ENCODE measurements at places on chromosomes 7 and 10.

- DNase-seq: no peak
Measured at GRCh38 chr10:14023673-14024328, 306.9 kb downstream of the FRMD4A start.

GRCh38 chr7:137421366-137421765, 77.8 kb upstream of the PTN start:
- DNase-seq: no peak

- no peak for DNase-seq
Measured at GRCh38 chr10:78618050-78618449, 450.7 kb upstream of the ZMIZ1 start.

DNA sequence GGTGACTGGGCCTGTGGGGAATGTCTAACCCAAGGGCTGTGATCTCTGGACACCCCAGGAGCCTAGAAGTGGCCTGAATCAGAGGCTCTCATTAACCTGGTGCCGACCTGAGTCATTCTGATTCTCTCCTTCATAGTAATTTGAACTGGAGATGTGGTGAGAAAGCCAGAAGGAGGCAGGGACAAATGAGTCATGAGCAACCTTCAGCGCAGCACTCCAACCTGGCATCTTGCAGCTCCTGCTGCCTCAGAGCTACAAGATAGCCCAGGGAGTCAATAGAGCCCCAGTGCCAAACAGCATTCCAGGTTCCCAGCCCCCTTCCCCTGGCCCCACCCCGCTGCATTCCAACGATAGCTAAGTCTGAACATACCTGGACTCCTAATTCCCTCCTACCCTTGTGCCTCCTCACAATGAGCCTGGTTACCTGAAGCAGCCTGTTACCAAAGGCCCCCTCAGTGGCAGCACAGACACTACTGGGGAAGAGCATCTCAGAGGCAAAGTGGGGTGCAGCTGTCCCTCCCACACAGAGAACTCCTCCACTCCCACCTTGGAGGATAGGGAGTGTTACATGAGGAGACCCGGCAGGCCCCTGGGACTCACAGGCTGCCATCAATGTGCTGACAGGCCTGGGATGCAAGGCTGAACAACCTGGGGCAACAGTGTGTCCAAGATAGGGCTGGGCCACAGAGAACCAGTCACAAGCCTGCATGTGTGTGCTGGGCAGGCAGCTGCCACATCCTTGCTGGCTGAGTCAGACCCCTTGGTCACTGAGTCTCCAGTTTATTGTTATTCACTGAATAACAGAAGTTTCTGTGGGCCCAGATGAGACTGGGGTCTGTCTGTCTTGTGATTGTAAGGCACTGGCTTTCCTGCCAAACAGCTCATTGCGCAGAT, 76.8 kb upstream of the LEP start:
- DNase-seq: no peak

DNA sequence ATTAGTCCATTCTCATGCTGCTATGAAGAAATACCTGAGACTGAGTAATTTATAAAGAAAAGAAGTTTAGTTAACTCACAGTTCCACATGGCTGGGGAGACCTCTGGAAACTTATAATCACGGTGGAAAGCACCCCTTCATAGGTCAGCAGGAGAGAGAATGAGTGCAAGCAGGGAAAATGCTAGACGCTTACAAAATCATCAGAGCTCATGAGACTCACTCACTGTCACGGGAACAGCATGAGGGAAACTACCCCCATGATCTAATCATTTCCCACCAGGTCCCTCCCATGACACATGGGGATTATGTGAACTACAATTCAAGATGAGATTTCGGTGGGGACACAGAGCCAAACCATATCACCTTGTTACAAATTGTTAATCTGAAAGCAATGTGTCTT, 15.8 kb downstream of the TAS2R39 start:
- DNase-seq: no peak

GRCh38 chr7:145092766-145093165, 256.9 kb upstream of the TPK1 start:
- no peak for DNase-seq

- DNase-seq: no peak
Measured at GRCh38 chr10:114697061-114697598, 39.1 kb upstream of the ABLIM1 start.

DNA sequence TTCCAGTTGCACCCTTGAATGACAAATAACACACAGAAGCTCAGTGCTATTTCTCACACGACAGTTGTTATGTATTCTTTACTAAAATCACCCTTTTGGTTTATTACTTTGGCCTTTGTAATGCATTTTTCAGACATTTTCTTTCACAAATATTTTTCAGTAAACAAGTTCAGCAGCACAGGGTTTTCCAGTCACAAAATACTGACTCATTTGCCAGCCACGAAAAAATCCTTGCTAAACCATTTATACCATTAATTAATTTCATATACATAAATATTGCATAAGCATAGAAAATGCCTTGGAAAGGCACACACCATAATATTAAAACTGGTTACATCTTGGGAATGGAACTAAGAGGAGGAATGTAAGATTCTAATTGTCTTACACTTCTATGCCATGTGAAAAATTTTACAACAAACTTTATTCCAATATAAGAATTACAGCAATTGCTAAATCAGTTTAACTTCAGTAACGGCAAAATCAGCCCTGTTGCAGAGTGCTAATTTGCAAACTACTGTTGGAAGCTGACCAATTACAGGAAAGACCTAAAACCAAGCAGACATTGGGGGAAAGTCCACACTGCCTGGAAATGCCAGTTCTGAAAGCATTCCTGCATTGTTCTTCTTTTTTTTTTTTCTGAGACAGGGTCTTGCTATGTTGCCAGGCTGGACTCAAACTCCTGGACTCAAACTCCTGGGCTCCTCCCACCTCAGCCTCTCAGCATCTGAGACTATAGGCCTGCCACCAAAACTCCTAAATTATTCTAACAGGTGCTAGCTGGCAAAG, 31.6 kb upstream of the PBLD start:
- no peak for DNase-seq

DNA sequence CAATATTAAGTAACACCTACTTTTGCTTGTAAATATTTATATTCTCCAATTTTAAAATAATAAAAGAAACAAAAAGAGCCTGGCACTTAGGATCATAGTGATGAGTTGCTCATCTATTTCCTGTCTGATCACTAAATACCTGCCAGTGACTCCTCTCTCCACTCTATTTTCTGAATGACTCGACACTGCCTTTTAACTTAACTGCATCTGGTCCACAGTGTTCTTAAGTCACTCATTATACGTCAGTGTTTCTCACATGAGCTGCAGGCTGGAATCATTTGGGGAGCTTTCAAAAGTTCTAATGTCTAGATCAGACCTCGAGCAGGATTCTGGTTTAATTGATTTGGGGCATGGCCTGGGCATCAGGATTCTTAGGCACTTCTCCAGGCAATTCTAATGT, 78.0 kb upstream of the AGBL3 start:
- no peak for DNase-seq

DNA sequence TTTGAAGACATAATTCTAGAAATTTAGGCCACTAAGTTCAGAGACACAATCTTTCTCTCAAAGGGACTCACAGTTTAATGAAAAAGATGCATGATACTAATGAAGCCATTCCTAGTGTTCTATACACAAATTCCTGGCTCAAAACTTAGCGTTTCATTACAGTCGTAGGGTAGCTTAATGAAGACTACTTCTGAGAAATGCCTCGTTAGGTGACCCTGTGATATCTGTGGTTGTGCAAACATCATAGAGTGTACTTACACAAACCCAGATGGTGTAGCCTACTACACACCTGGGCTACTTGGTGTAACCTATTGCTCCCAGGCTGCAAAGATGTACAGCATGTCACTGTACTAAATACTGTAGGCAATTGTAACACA, 488 bp upstream of the CHCHD3 start:
- DNase-seq: no peak

DNA sequence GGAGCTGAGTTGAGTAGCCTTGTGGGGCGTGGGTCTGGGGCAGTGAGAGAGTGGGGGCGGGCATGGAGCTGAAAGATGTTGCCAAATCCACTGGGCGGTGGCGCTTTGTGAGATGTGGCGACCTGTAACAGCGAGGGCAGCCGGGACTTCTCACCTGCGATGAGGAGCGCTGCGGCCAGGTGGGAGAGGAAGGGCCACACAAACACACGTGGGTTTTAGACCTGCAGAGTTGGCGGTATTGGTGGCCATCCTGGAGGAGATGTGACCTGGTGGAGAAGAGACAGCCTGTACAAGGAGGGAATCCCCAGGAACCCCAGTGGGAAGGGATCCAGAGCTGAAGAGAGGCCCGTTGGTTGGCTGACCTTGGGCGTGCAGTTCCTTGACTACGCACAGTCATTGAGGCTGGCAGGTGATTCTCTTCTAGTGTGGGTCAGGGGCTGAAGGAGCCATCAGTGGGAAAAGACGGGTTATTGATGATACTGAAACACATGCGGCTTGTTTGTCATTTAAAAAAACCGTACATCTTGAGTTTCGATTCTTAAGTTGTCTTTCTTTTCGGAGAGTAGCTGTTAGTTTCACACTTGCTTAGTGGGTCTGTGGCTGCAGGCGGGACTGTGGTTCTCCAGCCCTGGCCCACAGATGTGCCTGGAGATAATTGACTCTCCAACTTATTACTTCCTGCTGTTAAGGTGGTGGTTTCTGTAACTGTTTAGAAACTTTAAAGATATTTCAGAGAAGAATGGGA, 2.4 kb downstream of the CHST12 start:
- peak; percentile 36 for DNase-seq

GRCh38 chr10:61890430-61890829, 11.1 kb upstream of the ARID5B start:
- no peak for DNase-seq

GRCh38 chr10:27482984-27483956, 20.8 kb upstream of the RAB18 start:
- DNase-seq: no peak

DNA sequence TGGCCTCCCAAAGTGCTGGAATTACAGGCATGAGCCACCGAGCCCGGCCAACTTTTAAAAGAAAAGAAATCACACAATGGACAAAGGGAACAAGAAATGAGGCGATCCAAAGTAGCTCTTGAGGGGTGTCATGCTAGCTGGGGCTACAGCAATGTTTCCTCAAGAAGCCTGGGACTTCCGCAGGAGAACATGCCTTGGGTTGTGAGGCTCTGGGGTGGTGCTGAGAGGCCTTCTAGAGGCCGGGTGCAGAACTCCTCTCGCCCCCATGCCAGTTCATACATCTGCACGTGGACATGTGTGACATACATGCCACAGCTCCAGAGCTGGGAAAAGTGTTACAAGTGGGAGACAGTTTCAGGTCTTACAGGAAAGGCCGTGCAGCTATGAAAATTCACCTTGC, 238.2 kb downstream of the SKAP2 start:
- DNase-seq: no peak

DNA sequence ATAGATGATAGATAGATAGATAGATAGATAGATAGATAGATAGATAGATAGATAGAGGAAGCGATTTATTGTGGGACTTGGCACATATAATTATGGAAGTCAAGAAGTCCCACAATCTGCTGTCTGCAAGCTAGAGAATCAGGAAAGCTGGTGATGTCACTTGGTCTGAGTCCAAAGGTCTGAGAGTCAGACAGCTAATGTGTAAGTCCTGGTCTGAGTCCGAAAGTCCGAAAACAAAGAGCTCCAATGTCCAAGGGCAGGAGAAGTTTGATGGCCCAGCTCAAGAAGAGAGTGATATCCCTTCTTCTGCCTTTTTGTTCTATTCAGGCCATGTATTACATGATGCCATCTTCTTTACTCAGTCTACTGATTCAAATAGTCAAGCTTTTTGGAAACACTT, 53.8 kb upstream of the TCF7L2 start:
- DNase-seq: no peak

DNA sequence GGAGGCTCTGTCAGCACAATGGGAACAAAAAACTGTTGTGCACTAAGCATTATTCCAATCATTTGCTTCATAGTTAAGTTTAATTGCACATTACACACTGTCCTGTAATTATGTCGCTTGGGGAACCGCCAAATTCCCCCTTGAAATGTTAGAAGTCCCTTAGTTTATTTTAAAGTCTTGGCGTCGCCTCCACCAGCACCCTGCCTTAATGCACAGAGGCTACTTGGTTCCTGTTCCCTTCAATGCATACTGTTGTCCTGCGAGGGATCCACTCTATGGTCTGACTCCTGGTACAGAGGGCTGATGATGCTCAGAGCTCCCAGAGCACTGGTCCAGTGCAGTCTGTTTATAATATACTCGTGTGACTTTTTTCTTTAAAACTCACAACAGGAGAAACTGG, 330.7 kb downstream of the ELMO1 start:
- DNase-seq: no peak

DNA sequence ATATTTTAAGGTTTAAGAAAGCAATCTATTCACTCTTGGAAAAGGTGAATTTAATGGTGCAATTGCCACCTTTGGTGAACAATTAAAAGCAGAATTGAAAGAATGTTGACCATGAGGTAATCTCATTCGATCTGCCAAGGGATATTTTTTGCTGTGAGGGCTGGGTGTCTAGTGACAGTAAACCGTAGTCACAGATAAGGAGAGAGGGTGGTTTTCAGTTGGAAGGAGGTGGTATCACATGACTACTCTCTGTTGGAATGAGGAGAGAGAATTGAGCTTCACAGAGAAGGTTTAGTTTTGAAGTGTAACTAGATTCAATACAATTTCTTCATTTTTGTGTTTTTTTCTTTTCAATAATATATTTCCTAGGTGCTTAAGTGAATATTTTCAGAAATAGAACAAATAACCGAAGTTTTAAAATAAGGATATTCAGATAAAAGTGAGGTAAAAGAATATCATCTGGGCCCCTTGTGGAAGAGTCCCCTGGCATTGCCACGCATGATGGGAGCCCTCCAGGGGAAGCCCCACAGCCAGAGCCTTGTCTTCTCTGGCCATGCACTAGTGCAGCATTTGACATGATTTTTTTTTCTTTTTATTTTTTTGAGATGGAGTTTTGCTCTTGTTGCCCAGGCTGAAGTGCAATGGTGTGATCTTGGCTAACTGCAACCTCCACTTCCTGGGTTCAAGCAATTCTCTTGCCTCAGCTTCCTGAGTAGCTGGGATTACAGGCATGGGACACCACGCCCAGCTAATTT, 73.4 kb downstream of the GPR141 start:
- DNase-seq: no peak

DNA sequence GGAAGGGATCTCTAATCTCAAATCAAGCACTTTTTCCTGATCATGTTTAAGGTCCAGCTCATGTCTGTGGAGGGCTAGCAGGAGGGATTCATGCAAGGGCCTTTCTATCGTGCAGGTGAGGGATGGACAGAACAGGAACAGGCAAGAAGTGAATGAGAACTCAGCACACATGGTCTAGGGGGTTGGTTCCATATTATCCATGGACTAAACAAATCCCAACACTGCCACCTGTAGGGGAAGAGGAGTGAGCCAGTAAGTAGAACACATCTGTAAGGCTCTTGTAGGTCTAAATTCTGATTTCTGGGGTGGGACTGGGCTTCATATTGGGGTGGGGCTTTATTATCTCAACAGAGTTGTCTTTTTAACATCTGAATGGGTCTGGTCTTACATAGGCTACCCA, 138.0 kb upstream of the TARP start:
- DNase-seq: no peak

DNA sequence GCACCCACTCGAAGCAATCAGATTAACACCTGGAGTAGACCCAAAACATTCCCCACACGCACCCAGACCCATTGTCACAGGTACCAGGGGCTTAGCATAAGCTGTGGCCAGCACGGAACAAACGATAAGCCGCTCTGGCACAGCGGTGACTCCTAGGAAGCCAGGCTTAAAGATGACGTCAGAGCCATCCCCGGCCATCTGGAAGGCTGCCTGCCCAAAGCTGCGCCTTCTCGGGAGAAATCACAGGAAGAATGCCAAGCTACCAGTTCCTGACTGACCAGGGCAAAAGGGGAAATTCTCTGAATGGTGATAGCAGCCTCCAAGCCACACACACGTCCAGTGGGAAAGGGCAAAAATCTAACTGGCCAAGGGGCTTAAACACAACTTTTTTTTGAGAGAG, 13.0 kb upstream of the WIPI2 start:
- no peak for DNase-seq

Measured in stimulated activated CD8-positive, alpha-beta memory T cell treated with anti-CD3 and anti-CD28 coated beads, Interleukin-2, amount 100 ng/mL, for 1 hour (primary cell).